Stomach (tissue), 19 donors: ENCODE measurements at places on chromosomes 11 and 22. TPM values are rescaled to one million over a fixed set of nuclear protein-coding genes. Genes with fewer than 3 reads are reported as not detected.

GRCh38 chr22:29327089-29327764 lies 11.7 kb upstream of the RASL10A start:
- no peak for DNase-seq

- no peak for DNase-seq
Measured at GRCh38 chr11:35734669-35735410, 72.3 kb downstream of the TRIM44 start.

DNA sequence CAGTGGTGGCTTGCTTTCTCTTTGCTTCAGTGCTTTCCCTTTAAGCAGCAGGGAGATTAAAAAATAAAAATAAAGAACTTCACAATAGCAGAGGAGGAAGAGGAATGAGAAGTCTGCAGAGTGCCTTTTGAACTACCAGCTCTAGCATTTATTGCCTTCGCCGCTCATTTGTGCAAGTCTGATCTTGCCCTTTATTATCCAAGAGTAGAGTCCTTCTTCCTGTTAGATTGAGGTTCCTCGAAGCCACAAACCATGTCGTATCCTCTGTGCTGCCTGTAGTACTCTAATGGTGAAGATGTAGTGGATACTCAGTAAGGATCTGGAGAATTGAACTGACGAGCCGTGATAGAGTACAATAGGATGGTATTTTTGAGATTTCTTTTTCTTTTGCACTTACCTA lies 101.2 kb upstream of the RAG2 start:
- no peak for DNase-seq

DNA sequence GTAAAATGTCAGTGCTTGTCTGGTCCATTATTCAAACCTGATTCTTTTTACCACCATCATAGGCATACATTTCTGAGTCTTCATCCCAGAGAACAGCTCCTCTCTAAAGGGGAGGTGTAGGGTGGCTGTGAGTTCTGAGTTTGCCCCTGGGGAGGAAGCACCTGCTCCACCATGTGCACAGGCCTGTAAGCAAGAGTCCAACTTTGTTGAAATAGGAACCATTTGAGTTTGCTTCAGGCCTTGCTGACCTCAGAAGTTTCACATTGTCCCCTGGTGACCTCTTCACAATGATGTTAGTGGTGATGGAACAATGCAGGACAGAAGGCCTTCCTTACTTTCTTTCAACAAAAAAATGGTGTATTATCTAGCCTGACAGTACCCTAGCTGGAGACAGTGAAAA lies 54.6 kb upstream of the TOP3B start:
- DNase-seq, result no peak

- DNase-seq, result no peak
Measured at GRCh38 chr22:45507798-45508197, 5.1 kb downstream of the FBLN1 start.

DNA sequence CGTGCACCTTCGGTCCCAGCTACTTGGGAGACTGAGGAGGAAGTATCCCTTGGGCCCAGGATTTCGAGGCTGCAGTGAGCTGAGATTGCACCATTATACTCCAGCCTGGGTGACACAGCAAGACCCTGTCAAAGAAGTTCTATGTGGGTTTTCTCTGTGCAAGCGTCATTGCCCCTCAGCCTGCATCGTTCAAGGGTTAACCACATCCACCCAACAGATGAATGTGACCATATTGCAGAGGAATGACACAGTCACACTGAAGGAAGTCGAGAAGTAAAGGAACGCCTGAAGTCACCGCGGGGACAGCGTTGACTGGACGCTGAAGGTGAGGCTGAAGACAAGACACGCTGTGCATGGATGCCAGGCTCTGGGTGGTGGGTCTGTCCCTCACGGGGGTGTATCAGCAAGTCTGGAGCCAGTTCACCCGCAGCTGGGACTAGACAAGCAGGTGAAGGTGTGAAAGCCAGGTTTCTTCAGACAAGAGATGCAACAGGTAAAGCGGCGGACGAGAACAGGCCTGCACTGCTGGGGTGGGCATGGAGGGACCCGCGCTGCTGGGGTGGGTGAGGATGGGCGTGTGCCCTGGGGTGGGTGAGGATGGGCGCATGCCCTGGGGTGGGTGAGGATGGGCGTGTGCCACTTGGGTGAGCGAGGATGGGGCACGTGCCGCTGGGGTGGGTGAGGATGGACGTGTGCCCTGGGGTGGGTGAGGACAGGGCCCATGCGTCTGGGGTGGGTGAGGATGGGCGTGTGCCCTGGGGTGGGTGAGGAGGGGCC lies 36.5 kb upstream of the TOLLIP start:
- no peak for DNase-seq

- DNase-seq, result no peak
Measured at GRCh38 chr11:29353833-29354232, 663.0 kb downstream of the KCNA4 start.

DNA sequence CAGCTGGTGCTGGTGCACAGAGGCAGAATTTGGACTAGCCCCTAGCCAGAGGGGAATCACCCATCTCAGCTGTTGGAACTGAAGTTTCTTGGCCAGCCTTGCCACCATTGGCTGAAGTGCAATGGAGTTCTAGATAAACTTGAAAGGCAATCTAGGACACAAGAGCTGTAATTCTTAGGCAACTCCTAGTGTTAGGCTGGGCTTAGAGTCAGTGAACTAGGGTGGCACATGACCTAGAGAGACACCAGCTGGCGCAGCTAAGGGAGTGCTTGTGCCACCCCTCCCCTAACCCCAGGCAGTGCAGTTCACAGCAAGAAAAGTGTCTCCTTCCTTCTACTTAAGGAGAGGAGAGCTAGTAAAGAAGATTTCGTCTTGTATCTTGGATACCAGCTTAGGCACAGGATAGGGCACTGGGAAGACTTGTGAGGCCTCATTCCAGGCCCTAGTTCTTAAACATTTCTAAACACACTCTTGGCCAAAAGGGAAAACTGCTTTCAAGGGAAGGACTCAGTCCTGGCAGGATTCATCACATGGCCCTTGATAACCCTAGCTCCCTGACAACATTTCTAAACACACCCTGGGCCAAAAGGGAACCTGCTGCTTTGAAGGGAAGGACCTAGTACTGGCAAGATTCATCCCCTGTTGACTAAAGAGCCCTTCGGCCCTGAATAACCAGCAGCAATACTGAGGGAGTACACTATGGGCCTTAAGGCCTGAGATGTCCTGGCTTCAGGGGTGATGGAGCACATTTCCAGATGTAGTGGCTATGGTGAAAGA lies 53.4 kb downstream of the XRRA1 start:
- DNase-seq, result no peak

GRCh38 chr22:44336962-44337677 lies 24.4 kb upstream of the SHISAL1 start:
- DNase-seq, result no peak

DNA sequence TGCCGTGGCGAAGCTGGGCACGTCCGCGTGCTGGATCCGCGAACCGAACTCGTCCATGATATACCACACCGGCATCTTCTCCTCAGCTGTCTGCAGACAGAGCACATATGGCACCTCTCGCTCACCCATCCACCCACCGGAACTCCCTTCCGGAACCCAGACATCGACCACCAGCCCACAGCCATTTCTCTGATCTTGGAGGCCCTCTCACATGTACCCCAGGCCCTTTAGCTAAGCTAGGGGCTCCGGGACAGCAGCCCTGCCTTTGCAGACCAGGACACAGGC lies 7.1 kb downstream of the TTLL12 start:
- no peak for DNase-seq

- DNase-seq, result no peak
Measured at GRCh38 chr11:132448334-132448995, 1078.0 kb downstream of the NTM start.

DNA sequence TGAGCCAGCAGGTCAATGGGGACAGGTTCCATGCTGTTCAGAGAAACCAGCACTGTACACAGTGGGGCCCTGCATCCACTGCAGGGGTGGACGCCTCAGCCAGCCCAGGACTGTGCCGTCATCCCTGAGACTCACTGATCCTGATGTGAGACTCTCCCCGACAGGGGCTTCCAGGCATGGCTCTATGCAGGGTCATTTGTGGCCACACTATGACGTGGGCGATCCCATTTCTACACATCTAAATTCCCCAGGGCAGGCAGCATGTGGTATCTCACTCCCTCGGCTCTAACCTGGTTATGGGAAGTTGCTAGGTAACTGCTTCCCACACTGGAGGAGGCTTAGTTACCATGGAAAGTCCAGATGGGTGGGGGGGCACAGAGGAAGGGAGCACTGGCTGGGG lies 14.2 kb upstream of the FAM83F start:
- no peak for DNase-seq

DNA sequence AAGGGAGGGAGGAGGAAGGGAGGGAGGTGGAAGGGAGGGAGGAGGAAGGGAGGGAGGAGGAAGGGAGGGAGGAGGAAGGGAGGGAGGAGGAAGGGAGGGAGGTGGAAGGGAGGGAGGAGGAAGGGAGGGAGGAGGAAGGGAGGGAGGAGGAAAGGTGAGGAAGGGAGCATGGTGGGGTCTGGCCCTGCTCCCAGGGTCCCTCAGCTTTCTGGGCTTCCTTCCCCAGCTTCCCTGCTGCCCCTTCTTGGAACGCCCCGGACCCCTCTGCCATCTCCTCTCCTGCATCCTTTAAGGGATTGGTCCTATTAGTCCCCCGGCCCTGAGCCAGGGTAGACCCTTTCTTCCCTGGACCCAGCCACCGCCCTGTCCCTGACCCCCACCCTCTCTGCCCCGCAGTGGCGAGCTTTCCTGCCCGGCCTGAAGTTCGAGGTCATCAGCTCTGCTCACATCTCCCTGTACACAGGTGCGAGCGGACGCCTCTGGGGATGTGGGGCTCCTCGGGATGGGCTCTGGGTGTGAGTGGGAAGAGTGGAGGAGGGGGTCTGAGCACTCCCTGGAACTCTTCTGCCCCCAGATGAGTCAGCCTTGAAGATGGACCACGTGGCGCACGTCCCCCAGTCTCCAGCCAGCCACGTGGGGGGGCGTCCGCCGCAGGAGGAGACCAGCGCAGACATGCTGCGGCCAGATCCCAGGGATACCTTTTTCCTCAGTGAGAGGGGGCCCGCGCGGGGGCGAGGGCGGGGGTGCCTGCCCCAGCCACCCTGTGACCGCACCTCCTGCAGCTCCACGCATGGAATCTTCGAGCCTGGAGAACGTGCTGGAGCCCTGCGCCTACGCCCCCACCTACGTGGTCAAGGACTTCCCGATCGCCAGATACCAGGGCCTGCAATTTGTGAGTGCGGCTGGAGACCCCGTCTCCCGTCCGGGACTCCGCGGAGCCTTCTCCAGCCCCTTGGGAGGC lies 6.0 kb downstream of the B4GALNT4 start:
- no peak for DNase-seq

DNA sequence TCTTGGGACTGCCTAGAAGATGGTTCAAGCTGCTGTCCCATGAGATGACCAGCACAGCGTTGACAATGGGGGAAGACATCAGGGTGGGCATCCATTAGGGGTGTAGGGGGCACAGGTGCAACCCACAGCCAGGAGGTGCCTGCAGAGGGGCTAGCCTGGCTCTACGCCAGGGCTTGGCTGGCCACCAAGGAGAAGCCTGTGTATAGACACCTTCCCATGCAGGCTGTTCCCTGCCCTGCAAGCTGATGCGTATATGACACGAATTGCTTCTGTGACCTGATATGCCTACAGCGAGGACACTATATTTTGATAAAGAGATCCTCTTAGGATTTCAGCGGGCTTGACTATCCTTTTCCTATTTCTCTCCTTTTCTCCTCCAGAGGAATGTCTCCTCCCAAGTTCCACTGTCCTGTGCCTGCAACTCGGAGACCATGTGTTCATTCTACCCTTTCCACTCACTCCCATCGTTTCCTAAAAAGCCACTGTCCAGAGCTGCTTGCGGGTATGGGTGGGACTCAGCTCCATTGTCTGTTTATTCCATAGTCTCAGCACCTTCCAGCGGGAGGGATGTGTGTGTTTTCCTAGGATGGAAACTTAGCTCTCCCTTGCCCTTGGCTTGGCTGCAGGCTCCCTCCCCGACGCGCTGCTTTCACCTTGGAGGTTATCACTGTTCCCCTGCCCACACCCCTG lies 56.1 kb downstream of the ST14 start:
- DNase-seq, result peak; percentile 24

- no peak for DNase-seq
Measured at GRCh38 chr22:47233316-47234243, 471.1 kb downstream of the TBC1D22A start.

- DNase-seq, result no peak
Measured at GRCh38 chr11:2841411-2842190, 44.0 kb downstream of the CDKN1C start.

- no peak for DNase-seq
Measured at GRCh38 chr11:8805296-8805695, 105.7 kb upstream of the AKIP1 start.

- DNase-seq, result no peak
Measured at GRCh38 chr11:120068114-120068573, 69.8 kb downstream of the TRIM29 start.

DNA sequence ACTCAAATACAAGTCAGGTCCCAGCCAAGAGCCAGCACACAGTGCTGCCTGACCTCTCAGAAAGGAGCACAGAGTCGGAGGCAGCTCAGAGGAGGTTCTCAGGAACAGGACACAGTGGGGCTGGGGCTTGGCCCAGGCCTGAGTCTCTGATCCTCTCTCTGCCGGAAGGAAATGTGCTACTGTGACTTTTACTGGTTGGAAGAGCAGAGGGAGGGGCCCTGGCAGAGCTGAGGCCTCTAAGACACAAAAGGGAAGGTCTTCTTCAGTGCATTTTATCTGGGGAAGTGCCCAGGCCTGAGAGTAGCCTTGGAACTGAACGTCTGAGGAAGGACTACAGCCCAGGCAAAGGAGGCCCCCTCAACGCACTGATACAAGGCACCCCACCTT lies 16.2 kb upstream of the CASTOR1 start:
- DNase-seq, result peak; percentile 62

DNA sequence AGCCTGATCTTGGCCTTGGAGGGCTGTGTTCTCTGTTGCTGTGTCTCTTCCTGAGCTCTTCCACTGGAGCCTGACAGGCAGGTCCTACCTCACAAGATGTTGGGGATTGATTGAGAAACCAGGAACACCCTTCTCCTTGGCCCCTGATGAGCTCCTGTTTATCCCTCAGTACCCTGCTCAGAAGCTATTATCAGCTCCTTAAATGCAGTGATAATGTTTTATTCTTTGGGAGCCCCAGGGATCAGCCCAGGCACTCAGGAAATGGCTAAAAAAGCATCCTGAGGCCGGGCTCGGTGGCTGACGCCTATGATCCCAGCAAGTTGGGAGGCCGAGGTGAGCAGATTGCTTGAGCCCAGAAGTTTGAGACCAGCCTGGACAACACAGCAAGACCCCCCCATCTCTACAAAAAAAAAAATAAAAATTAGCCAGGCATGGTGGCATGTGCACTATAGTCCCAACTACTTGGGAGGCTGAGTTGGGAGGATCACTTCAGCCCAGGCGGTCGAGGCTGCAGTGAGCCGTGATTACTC lies 4.9 kb upstream of the PHLDA2 start:
- DNase-seq, result no peak

GRCh38 chr22:21710156-21710555 lies 25.4 kb downstream of the YPEL1 start:
- no peak for DNase-seq

NXPE2 gene
- not detected for total RNA-seq

RAB39A gene
- total RNA-seq, result not detected

LIF gene
- not detected for total RNA-seq

SNX32 gene
- total RNA-seq, result 0.29 TPM

CFAP300 gene
- 2.2 TPM for total RNA-seq

CRY2 gene
- total RNA-seq, result 33.9 TPM

DRD4 gene
- not detected for total RNA-seq
